Activated CD4-positive, alpha-beta T cell treated with anti-CD3 and anti-CD28 coated beads, Interleukin-10, Interleukin-2, amounts not matched to agents 100 ng/mL and 50 ng/mL, durations not matched to agents 16 hours and 8 hours (primary cell): ENCODE measurements at places on chromosomes 16 and 17.

DNA sequence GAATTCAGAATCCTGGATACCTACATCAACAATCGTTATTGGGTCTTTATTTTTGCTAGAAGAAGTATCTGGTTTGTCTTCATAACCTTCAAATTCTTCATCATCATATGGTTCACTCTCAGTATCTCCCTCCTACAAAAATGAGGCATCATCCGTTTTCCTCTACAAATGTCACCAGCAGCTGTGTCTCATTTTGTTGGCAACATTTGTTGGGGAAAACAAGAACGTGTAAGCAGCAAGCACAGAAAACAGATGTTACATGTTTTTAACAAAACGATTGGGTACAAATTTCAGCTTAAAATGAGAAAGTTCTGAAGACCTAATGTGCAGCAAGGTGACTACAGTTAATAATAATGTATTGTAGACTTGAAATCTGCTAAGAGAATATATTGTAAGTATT is 8.7 kb downstream of the CCDC47 start:
- DNase-seq: no peak

GRCh38 chr16:73064212-73064993 is 16.5 kb upstream of the ZFHX3 start:
- DNase-seq: no peak

DNA sequence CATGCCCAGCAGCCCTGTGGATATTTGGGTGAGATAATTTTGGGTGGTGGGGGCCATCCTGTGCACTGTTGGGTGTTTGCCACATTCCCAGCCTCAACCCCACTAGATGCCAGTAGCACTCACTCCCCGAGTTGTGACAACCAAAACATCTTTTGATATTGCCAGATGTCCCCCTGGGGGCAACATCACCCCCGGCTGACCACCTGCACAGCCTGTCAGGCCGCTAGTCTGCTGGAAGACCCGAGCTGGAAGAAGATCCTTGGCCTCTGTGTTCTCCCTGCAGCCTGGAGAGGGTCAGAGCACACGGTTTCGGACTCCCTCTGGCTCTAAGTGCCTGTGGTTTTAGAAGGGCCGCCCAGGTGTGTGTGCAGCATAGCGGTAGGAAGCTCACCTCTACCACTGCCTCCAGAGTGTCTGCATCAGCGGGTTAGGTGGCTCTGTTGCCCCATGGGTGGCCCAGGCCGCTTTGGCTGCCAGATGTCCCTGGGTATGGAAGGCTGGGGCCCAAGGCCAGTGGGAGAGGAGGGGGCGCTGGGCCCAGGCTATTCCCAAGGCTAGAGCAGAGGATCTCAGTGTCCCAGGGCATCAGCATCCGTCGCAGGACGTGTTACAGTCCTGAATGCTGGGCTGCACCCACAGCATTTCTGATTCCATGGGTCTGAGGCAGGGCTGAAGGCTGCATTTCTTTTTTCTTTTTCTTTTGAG is 195.8 kb upstream of the GSE1 start:
- no peak for DNase-seq

- no peak for DNase-seq
These were observed 62.2 kb downstream of the PITPNC1 start for GRCh38 chr17:67439269-67439668.

- no peak for DNase-seq
These were observed 14.7 kb upstream of the WFIKKN2 start for GRCh38 chr17:50820651-50821050.

DNA sequence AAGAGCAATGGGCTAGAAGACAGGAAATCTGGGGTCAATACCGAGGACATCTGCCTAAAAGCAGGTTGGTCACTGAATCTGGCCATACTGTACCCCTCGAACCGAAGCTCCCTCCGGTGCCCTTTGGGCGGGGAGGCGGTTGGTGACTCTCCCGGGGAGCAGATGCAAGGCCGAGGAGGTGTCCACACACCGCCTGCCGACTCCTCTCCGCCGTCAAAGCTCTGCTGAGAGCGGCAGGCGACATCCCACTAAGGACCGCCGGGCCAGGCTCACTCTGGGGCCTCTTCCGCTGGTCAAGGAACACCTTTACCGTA is 458 bp downstream of the ZNF200 start:
- DNase-seq: no peak

DNA sequence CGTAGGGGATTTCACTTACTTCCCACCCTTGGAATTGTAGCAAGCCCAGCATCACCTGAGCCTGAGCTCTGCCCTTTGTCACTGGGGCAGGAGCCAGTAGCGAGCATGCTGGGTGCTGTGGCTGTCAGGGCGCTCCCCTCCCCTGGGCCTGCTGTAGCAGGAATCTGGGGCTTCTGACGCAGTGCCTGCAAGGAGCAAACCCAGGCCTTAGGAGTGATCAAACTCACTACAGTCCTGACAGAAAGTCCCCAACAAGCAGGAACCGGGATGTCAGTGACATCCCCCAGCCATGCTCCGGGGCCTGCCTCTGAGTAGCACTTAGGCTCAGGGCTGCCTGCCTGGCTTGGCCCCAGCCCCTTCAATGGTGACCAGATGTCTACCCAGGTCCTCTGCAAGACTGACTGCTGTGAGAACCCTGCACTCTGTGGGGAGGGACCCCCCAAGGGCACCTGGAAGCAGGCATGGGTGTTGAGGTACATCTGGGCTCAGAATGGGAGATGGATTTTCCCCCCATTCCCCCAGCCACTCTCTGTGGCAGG is 23.5 kb downstream of the PLD6 start:
- no peak for DNase-seq
